ENCODE measurements at places on chromosomes 16 and 17.

DNA sequence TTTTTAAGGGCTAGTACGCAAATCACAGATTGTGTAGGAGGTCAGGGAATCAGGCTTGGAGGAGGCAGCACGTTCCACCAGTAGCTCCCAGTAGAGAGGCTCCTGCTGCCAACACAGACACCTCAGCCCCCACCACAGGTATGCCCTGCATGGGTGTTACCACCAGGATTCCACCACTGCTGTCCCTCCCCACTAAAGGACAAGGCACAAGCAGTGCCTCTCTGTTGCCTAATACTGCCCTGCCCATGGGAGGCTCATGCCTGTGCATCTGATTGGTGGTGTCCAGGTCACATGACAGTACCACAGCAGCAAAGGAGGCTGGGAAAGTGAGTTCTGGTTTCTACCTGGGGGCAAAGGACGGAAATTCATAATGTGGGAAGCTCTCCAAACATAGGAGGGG, 33.6 kb upstream of the CACNG4 start:
- no peak for DNase-seq

DNA sequence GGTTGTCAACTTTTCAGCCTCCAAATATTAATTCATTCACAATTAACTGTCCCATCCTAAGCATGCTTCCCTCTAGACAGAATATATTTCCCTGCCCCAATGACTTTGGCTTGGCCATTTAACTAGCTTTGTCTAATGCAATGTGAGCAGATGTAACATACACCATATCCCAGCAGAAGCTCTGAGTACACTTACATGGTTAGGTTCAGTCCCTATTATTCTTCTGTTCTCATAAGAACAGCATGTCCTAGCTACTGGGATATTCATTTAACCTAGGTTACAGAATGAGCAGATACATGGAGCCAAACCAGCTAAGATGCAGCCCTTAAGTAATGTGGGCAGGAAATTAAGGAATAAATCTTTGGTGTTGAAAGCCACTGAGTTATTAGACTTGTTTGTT, 31.8 kb downstream of the MED13 start:
- DNase-seq: no peak

DNA sequence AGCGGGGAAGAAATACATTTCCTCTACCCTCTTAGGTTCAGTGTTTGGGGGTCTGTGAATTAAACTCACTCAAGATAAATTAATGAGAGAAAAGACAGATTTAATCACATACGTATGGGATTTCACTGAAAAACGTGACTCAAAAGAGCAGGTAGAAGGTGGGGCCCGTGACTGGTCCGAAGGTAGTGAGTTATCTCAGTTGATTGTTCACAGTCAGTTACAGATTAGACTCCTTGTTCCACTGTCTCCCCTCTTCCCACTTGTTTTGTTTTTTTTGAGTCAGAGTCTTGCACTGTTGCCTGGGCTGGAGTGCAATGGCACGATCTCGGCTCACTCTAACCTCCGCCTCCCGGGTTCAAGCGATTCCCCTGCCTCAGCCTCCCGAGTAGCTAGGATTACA, 301.2 kb downstream of the SEC14L1 start:
- no peak for DNase-seq

DNA sequence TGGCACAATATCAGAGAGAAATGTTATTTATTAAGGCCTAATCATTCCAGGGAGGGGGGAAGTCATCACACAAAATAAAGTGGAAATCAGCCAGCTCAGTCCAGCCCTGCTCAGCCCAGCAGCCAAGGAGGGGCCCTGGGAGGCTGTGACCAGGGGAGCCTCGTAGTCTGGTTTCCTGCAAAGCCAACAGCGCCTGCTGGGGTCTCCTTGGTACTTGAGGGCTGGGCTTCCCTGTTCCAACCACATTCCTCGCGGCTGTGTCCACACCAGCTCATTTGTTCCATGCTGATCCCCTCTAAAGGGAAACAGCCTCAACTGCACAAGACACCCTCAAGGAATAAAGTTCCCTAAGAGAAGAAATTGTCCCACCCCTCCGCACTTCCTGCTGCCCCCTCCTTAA, 154.0 kb downstream of the TMEM132E start:
- no peak for DNase-seq

DNA sequence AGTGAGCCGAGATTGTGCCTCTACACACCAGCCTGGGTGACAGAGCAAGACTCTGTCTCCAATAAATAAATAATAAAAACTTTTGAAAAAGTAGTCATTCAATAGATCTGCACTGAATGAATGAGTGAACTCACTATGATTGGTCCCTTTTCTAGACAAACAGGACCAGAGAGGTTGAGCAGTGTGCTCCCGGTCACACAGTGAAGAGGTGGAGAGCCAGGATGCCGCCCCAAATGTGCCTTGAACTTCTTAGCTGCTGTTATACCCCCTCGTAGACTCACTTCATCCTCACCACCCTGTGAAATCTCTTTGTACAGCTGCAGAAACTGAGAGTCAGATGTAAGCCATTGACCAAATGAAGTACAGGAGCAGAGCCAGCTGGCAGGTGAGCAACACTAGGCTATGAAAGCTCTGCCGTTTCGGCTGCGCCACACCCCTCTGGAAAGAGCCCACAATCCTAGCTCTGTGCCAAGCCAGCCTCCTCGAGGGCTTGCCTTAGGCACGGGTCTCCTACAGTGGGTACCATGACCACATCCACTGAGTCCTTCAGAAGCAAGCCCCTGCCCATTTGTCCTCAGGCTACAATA, 7.8 kb upstream of the KIAA0513 start:
- no peak for DNase-seq

Measured in fibroblast of upper back skin (primary cell).